Bronchial smooth muscle cell (primary cell): ENCODE measurements at places on chromosomes 3 and 15. TPM values are rescaled to one million over a fixed set of nuclear protein-coding genes. Genes with fewer than 3 reads are reported as not detected.

The LRTM1 gene
- not detected in 2 replicates for total RNA-seq

The TRPM1 gene
- not detected in 2 replicates for total RNA-seq

The ARHGAP11A gene
- 3.3 and 5.4 TPM in 2 replicates for total RNA-seq

The SLC9C1 gene
- total RNA-seq: not detected in 2 replicates

The SEMA3G gene
- 0.26 TPM in 1 of 2 replicates, not detected in the other for total RNA-seq

The GRAMD1C gene
- total RNA-seq: 4.9 and 6.8 TPM in 2 replicates

The ZNF619 gene
- total RNA-seq: 5.0 and 5.8 TPM in 2 replicates

The COPB2 gene
- total RNA-seq: 242 and 309 TPM in 2 replicates

The GOLGA8T gene
- under 0.01 and 0.17 TPM in 2 replicates for total RNA-seq

The ZNF774 gene
- total RNA-seq: 0.86 and 1.7 TPM in 2 replicates
